Tibial nerve (tissue), 4 donors: ENCODE measurements at places on chromosomes 3 and 15. TPM values are rescaled to one million over a fixed set of nuclear protein-coding genes. Genes with fewer than 3 reads are reported as not detected.

- H3K4me3 ChIP-seq, result no peak overlapping the region
- no peaks in the 10 kb centered on the region for H3K36me3 ChIP-seq
- DNase-seq, result no peak
- peaks cover under 1% of the 10 kb centered on the region for H3K4me1 ChIP-seq
These were observed 223.0 kb upstream of the BHLHE40 start for GRCh38 chr3:4756057-4756775.

- H3K27me3 ChIP-seq, result no peaks in the 10 kb centered on the region
- H3K36me3 ChIP-seq, result no peaks in the 10 kb centered on the region
- H3K27ac ChIP-seq, result no peak overlapping the region
- no peak for DNase-seq
- no peak overlapping the region for H3K4me3 ChIP-seq
- H3K4me1 ChIP-seq, result no peaks in the 10 kb centered on the region
These were observed 198.7 kb upstream of the PFN2 start for GRCh38 chr3:150169330-150169940.

DNA sequence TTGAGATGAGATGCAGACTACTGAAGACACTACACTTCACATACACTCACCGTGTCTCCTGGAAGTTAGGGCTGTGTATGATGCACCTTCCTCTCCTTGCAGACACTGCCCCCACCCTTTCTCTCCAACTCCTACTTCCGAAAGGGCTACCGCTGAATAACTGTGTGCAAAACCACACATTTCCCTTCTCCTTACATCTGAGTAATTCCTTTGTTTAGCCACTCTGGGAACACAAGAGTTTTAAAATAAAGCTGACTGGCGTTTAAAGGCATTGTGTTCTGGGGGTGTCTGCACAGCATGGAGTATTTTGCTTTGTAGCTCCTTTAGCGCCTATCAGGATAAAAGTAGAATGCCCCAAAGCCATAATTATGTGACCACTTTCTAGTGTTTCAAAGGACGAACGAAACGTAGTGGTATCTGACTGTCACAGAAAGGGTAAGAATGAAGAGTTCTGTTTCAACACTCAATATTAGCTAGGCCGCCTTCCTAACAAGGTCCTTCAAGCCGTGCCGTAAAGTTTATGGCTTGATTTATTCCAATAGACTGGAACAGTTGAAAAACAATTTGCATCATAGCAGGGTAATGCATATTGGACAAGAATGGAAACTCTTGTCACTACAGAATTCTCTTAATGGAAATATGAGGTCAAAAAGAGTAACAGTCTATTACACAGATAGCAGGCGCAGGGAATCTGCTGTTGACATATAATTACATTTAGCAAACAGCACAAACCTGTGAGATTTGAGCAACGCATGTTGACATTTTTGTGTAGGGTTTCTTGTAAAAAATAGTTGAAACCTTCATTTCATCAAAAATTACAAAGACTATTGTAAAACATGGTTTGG lies 619.9 kb downstream of the FOXP1 start:
- no peaks in the 10 kb centered on the region for H3K4me1 ChIP-seq
- H3K27ac ChIP-seq, result no peak overlapping the region
- no peak overlapping the region for H3K4me3 ChIP-seq

GRCh38 chr3:123419850-123420297 lies 29.0 kb downstream of the ADCY5 start:
- H3K4me1 ChIP-seq, result peaks cover 12% of the 10 kb centered on the region
- H3K27ac ChIP-seq, result no peak overlapping the region
- H3K36me3 ChIP-seq, result no peaks in the 10 kb centered on the region
- no peak for DNase-seq

GRCh38 chr3:40576396-40576795 lies 51.6 kb downstream of the ZNF621 start:
- no peaks in the 10 kb centered on the region for H3K36me3 ChIP-seq
- no peak overlapping the region for H3K27ac ChIP-seq
- H3K27me3 ChIP-seq, result no peaks in the 10 kb centered on the region
- no peaks in the 10 kb centered on the region for H3K4me1 ChIP-seq

- H3K27me3 ChIP-seq, result no peaks in the 10 kb centered on the region
- H3K36me3 ChIP-seq, result no peaks in the 10 kb centered on the region
- H3K27ac ChIP-seq, result no peak overlapping the region
These were observed 921.2 kb downstream of the SQOR start for GRCh38 chr15:46556010-46556409.

- H3K4me1 ChIP-seq, result peaks cover 34% of the 10 kb centered on the region
- no peaks in the 10 kb centered on the region for H3K36me3 ChIP-seq
- H3K27ac ChIP-seq, result no peak overlapping the region
These were observed 199.1 kb downstream of the FOXP1 start for GRCh38 chr3:71384388-71384787.

- no peak overlapping the region for H3K27ac ChIP-seq
- no peaks in the 10 kb centered on the region for H3K36me3 ChIP-seq
- H3K4me1 ChIP-seq, result no peaks in the 10 kb centered on the region
These were observed 17.5 kb upstream of the BCHE start for GRCh38 chr3:165854696-165855095.

GRCh38 chr3:159941038-159942000 lies 47.3 kb upstream of the IL12A start:
- H3K27ac ChIP-seq, result no peak overlapping the region
- no peak for DNase-seq
- no peak overlapping the region for H3K4me3 ChIP-seq
- no peaks in the 10 kb centered on the region for H3K4me1 ChIP-seq

DNA sequence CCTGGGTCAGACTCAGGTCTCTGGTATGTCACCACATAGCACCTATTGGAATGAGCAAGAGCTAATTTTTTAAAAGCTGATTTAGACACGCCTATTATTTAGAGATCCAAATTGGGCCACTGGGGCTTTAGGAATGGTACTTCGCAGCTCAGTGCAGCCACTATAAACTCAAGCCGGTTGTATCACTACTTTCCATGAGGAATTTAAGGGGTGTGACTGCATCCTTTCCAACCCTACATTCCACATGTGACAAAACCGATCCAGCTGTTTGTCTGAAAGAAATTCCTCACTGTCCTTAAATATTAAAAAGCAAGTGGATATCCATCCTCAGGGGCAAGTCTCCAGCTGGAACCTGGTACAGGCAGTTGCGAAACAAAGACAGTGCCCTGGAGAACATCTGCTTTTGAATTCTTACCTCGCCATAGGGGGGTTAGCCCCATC lies 12.8 kb downstream of the VGLL3 start:
- no peaks in the 10 kb centered on the region for H3K27me3 ChIP-seq
- peaks cover 90% of the 10 kb centered on the region for H3K4me1 ChIP-seq
- no peaks in the 10 kb centered on the region for H3K36me3 ChIP-seq
- DNase-seq, result peak; percentile 76

GRCh38 chr3:81352867-81353266 lies 408.6 kb downstream of the GBE1 start:
- H3K4me1 ChIP-seq, result no peaks in the 10 kb centered on the region
- no peak overlapping the region for H3K4me3 ChIP-seq
- no peak for DNase-seq
- H3K27ac ChIP-seq, result no peak overlapping the region
- H3K36me3 ChIP-seq, result no peaks in the 10 kb centered on the region

GRCh38 chr15:32651229-32651837 lies 9.8 kb downstream of the SCG5 start:
- no peaks in the 10 kb centered on the region for H3K27me3 ChIP-seq
- DNase-seq, result no peak
- no peak overlapping the region for H3K27ac ChIP-seq

DNA sequence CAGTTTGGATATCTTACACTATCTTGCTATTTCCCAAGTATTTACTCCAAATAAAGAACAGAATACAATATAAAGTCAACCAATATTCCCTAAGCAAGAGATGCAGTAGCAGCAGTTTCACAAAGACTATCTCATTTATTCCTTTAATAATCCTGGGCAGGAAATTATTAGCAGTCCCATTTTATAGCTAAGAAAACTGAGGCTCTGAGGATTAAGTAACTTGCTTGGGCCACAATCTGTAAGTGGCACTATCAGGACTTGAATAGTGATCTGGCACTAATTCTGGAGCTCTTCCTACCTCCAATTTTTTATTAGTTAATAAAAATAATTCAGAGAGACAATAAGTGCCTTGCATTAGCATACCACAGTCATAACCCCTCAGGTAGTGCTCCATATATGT lies 611.7 kb downstream of the MCTP2 start:
- H3K27ac ChIP-seq, result no peak overlapping the region
- no peak overlapping the region for H3K4me3 ChIP-seq
- no peaks in the 10 kb centered on the region for H3K27me3 ChIP-seq
- no peak for DNase-seq

DNA sequence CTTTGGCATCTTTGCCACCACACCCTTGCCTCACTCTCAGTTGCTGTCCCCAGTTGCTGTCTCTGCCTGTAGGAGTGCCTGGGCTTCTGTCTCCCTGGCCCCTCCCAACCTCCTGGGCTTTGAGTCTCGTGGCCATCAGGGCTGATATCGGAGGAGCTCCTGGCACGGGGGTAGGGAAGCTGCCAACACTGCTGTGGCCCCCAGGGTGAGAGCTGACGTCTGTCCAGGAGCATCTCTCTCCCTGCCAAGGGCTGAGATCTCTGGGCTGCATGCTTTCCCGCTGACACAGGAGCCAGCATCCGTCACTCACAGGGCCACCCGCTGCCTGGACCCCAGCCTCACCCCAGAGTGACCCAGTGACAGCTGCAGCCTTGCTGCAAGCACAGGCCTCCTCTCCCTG lies 47.4 kb downstream of the EXOG start:
- no peak overlapping the region for H3K27ac ChIP-seq
- H3K27me3 ChIP-seq, result no peaks in the 10 kb centered on the region
- no peaks in the 10 kb centered on the region for H3K36me3 ChIP-seq
- no peak for DNase-seq

GRCh38 chr15:48175126-48175525 lies 3.0 kb downstream of the MYEF2 start:
- H3K4me1 ChIP-seq, result peaks cover 5% of the 10 kb centered on the region
- no peaks in the 10 kb centered on the region for H3K36me3 ChIP-seq
- no peak for DNase-seq
- H3K27me3 ChIP-seq, result no peaks in the 10 kb centered on the region
- no peak overlapping the region for H3K27ac ChIP-seq

- H3K27ac ChIP-seq, result no peak overlapping the region
- no peaks in the 10 kb centered on the region for H3K36me3 ChIP-seq
- DNase-seq, result no peak
- no peaks in the 10 kb centered on the region for H3K4me1 ChIP-seq
These were observed 107.6 kb upstream of the ZBTB20 start for GRCh38 chr3:115254492-115255196.

DNA sequence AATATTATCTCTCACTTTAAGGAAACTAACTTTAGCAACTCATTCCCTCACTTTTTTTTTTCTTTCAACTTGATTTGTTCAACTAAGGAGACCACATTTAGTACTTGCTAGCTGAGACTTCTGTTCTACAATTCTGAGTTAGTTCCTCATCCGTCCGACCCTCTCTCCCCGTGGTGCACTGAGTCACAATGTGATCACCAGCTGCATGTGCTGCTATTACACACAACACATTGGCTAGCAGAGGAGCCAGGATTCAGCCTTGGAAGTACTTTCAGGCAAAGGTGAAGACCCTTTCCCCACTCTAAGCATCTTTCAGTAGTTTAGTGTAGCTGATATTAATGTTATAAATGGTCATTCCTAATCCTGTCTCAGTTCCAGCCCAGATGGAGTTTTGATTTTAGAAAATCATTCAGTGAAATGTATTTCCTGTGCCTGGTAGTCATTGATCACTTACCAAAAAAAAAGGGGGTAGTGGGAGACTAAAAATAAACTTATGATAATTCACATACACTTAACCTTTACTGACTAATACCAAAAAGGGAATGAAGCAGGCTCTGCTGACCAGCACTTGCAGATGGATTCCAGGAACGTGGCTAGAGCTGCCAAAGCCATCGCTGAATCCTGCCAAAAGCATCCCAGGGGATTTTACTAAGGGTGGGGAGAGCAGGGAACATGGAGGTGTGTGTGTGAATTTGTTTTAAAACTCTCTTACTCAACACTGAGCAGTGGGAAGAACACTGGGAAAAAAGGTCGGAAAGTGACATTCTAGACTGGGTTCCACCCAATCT lies 424.8 kb downstream of the LPP start:
- peak overlapping the region; percentile 41 for H3K27ac ChIP-seq
- peak; percentile 83 for DNase-seq
- no peaks in the 10 kb centered on the region for H3K36me3 ChIP-seq
- H3K27me3 ChIP-seq, result no peaks in the 10 kb centered on the region
- H3K4me3 ChIP-seq, result no peak overlapping the region

DNA sequence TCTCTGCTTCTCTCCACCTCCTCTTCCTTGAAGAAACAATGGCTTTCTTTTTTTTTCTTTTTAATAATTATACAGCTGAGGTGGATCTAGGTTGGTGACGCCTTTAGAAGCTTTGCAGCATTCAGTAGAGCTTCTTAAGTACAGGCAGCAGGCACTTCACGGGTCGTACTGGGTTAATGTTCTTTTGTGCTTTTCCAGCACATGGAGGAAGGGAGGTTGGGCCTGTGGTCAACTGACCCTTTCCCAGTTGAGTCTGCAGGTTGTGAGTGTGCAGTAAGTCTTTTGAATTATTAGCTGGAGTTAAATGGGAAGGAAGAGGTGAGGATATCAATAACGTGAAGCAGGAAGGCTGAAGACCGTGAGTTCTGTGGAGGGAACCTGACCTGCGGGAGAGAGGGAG lies 7.0 kb downstream of the TRAK1 start:
- DNase-seq, result no peak
- no peaks in the 10 kb centered on the region for H3K36me3 ChIP-seq
- H3K4me1 ChIP-seq, result peaks cover 23% of the 10 kb centered on the region
- H3K4me3 ChIP-seq, result no peak overlapping the region

DNA sequence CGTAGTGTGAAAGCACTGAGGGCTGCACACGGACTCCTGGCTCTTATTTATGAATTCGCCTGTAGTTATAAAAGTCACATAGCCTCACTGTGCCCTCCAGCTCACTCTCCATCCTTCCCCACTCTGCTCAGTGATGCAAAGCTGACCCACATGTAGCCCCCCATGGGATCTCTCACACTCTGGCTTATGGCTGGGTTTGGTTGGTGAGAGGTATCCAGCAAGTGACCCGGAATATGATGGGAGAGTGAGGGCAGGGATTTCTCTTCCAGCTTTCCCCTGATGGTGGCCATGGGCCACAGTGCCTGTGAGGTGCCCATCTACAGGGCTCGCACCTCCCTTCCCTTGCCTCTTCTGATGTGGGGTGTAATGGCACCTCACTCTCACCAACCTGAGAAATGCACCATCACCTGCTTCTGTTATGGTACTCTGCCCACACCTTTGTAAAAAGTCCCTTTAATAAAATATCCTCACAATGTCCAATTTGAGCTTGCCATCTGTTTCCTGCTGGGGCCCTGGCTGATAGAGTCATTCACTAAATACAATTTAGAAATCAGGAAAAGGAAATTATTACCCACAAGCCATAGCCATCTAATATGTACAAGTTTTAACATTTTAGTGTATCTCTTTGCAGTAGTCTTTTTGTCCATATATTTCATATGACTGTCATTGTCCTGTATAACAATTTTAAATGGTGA lies 93.6 kb downstream of the SCN11A start:
- H3K27me3 ChIP-seq, result no peaks in the 10 kb centered on the region
- no peak for DNase-seq
- peaks cover 4% of the 10 kb centered on the region for H3K4me1 ChIP-seq
- no peak overlapping the region for H3K4me3 ChIP-seq
- no peak overlapping the region for H3K27ac ChIP-seq

The PDCD7 gene
- total RNA-seq, result 43.1 TPM

The CHRNA7 gene
- total RNA-seq, result 0.20 TPM

The TF gene
- 6.8 TPM for total RNA-seq

The SYNPR gene
- total RNA-seq, result not detected

The HDC gene
- 5.9 TPM for total RNA-seq

The CHST14 gene
- total RNA-seq, result 27.8 TPM
